D721Med (cell line): ENCODE measurements at places on chromosomes 1 and 21.
A peak's percentile ranks its signal among the peaks of the same experiment; 100 is the strongest.

- no peak for DNase-seq
These were observed 6.9 kb upstream of the EFNA3 start for GRCh38 chr1:155071701-155072100.

DNA sequence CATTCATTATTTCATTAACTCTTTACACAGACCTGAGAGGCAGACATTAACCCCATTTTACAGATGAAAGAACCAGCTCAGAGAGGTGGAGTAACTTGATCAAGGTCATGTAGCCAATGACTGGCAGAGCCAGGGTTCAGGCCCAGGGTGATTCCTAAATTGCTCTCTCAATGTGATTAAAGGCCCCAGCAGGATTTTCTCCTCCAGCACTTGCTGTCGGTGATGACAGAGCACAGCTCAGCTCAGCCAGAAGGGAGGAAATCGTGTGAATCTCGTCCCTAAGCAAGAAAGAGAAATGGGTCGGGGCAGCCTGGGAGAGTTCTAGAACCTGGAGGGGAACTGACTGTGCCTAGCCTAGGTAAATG is 19.5 kb upstream of the RNF19B start:
- no peak for DNase-seq

GRCh38 chr1:225754940-225755641 is 22.5 kb upstream of the SRP9 start:
- DNase-seq: no peak

- no peak for DNase-seq
These were observed 10.4 kb downstream of the TFF3 start for GRCh38 chr21:42304556-42305454.

DNA sequence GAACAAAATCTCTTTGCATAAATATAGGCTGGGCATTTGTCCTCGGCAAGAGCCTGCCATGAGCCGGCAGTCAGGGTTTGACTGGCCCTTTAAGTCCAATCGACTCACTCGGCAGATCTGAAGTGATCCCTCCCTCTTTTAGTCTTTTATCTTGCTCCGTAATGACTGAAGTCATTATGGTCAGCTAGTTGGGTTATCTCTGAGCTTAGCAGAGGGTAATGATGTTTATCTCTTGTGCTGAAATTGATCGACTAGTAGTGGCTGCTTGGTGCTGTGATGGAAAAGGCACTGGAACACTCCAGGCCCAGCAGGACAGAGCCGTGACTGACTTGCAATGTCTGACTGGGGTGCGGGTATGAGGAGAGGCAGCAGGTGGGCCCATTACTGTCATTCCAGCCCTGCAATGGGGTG is 468 bp upstream of the ABCA4 start:
- no peak for DNase-seq

DNA sequence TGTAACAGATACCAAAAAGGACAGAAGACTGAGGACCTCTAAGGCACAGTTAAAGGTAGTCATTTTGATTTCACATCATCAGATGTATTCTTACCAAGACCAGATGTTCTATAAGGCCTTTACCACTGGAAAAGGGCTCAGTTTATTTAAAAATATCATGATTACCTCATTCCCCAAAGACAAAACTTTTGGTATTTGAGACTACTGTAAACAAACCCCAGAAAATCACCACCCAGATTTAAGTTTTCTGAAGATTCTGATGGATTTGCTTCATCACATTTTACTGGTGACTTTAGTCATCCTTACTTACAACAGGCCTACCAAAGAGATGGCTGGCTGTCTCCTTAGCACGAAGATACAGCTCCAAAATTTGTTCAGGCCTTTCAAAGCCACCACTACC is 8.3 kb downstream of the ENAH start:
- DNase-seq: no peak

GRCh38 chr21:19553919-19554615 is 1150.5 kb upstream of the TMPRSS15 start:
- DNase-seq: no peak

- no peak for DNase-seq
These were observed 382.3 kb upstream of the ZRANB2 start for GRCh38 chr1:71463144-71463543.

- no peak for DNase-seq
These were observed 3.1 kb downstream of the CCDC190 start for GRCh38 chr1:162857850-162858249.

DNA sequence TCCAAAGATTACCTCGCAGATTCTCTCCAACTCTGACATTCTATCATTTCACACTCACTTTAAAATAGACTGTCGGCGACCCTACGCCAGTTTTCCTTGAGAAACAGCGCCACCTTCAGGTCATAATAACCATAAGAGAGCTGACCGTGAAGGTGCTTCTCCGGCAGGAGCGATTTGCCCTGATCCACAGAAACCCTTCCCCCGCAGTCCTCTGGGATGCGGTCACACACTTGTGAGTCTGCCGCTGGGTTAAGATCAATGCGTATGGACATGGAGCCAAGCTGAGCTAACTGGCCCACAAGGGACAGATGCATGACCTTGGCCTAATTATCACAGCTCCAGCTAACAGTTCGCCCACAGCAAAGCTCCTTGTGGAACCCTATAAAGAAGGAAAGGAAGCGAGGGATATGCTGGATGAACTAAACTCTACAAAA is 32.8 kb upstream of the IFNAR2 start:
- DNase-seq: no peak

DNA sequence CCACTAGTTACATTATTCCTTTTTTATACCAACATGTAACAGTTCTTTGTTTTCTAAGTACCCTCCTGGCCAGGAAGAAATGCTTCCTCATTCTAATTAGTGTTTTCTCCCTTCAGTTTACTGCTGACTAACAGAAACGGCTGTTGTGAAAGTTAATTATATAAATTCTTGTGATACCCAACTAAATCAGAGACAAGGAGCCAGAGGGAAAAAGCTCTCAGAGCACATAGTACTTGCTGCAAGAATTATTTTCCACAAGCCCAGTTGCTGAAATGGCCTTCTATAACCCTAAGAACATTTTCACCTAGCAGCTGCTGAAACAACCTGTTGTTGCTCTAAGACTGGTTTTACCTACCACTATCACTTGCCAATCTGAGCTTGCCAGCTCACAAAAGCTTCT is 82.4 kb downstream of the FAF1 start:
- DNase-seq: no peak

DNA sequence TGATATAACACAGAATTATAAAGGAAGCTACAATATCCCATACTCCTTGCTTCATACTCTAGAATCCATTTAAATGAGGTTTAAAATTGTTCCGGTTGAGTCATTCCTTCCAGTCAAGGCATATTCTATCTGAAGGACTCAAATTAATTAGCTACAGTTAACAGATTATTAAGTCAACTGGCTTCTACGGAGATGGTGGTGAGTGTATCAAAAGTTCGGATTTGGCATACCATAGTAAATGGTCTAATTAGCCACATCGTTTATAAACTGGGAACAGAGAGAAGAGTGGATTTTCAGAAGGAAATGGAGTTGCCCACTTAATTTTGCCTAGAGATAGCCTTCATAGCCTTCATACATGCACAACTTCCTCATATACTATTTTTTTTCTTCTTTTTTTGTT is 1095.3 kb downstream of the TTLL7 start:
- no peak for DNase-seq

DNA sequence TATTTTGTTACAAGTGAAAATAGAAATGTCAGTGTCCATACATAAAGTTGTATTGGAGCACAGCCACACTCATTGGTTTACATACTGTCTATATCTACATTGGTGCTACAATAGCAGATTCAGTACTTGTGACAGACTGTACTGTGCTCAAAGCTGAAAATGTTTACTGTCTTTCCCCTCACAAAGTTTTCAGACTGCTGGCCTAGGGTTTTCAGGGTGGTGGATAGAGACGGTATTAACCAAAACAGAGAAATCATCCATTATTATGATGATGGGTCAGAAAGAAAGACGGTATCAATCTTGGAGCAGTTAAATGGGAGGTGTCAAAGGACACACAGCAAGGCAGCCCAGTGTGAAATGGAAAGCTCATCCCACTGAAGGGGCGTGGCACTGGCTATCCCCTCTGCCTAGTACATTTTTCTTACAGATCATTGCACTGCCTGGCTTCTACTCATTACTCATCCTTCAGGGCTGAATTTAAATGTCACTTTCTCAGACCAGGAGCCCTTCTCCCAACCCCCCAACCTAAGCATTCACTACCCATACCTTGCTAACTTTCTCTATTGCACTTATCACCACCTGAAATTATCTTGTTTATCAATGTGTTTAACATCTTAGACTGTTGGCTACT is 10.2 kb downstream of the JAK1 start:
- DNase-seq: no peak

- no peak for DNase-seq
These were observed 53.8 kb upstream of the TINAGL1 start for GRCh38 chr1:31522556-31522845.

GRCh38 chr21:34965200-34966174 is 83.6 kb downstream of the RUNX1 start:
- DNase-seq: no peak

DNA sequence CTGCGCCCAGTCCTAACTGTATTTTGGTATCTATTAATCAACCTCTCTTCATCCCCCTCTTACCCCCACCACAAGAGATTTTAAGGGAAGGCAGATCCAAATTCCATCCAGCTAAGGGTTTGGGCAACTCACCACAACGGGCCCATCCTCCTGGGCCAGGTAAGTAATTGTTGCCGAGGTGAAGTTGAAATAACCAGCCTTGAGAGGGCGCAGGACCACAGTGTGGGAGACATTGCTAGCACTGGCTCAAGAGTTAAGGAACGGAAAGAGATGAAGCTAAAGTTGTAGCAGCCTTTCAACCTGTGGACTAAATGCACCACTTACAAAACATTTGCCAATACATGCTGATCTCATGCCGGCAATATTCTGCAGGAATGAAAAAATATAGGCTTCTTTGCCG is 5.9 kb downstream of the SSR2 start:
- no peak for DNase-seq

- DNase-seq: no peak
These were observed 40.0 kb downstream of the FCRL5 start for GRCh38 chr1:157512036-157512969.

DNA sequence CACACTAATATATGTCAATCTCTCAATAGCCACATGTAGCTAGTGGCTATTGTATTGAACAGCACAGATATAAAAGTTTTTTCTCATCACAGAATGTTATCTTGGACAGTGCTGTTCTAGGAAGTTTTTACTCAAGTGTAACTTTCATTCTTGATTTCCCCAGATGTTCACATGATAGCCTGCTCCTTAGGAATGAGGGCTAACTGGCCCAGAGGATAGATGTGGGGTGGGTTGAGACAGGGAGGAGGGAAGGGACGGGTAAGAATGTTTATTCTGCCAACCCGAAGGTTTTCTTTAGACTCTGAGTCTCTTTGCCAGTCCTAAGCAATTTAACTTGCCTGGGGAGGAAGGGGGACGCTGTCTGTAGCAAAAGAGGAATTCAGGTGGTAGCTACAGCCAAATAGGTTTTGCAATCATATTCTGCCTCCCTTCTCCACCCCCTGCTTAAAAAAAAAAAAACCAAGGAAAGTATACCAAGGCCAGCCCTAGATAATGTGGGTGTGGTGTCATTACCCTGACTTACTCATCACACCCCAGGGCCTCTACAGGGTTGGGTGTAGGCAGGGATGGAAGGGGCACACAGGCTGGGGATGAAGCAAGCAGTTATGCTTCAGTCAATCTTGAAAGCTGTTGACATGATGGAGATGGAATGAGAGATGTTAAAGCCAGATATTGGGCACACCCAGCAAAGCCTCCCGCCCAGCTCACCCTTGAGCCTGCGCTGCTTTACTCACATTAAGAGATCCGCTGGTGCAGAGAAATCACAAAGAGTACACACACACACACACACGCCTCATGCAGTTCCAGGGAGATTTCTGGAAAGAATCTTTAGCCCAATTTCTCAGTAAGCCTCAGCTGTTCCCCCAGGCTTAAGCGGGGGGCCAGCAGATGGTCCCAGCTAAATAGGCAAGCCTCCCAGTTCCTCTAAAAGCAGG is 59.9 kb downstream of the PLXNA2 start:
- DNase-seq: no peak

DNA sequence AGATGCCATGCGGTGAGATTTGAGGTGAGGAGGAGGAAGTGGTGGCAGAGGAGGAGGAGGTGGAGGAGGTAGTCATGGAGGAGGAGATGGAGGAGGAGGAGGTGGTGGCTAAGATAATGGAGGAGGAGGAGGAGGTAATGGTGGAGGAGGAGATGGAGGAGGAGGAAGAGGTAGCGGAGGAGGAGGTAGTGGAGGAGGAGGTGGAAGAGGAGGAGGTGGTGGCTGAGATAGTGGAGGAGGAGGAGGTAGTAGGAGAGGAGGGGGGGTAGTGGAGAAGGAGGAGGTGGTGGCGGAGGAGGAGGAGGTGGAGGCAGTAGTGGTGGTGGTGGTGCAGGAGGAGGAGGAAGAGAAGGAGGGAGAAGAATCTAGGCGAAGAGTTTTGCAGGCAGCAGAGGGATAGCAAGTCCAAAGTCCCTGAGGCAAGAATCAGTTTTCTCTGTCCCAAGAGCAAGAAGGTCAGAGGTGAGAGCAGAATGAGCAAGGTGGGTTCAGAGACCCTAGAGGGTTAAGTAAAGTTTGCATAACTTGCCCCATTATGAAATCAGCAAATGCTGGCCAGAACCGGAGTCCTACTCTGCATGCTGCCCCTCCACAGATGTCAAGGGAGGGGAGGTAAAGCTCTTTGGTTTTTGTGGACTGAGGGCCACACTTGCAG is 38.9 kb upstream of the GNPAT start:
- no peak for DNase-seq

- DNase-seq: peak; percentile 46
These were observed 4.3 kb upstream of the S100A9 start for GRCh38 chr1:153353226-153353947.

DNA sequence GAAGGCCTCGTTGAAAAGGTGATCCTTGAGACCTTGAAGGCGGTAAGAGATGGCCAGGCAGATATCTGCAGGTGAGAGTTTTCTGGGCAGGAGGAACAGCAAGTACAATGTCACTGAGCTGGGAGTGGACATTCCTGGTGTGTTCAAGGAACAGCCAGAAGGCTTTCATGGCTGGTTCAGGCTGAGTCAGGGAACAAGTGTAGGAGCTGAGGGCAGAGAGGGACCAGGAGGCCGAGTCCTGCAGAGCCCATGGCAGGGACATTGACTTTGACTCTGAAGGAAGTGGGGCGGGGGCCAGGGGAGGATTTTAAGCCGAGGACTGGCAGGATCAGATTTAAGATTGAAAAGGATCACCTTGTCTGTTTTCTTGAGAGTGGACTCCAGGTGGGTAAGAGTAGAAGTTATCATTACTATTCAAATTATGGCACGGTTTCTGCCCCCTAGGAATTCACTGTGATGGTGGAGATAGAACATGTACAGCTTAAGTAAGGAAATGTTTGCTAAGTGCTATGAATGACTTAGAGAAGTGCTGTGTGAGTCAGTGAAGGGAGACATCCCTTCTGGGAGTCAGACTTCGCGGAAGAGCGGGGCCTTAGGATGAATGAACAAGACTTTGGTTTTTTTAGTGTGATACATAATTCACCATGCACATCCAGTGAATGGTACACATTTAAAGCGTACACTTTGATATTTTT is 202.3 kb downstream of the KIF26B start:
- DNase-seq: no peak

DNA sequence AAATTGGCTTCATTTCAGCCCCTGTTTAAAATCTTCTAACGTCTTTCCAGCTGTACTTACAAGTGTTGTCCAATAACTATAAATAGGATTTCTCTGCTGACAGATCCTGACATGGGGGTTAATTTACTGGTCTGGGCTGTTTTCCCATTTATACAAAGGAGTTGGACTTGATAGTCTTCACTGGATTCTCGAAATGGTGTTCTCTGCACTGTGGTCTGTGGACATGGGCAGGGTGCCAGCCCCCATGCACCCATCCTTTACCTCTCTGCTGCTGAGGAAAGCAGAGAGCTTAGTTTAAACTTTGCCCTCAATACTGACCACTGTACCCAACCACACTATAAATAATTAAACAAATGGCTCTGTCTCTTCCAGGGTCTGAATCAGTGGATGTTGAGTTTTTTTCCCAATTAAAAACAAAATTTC is 5.2 kb downstream of the DIO1 start:
- no peak for DNase-seq
